Parietal lobe (tissue), 2 donors: ENCODE measurements at places on chromosomes 13 and 19. TPM values are rescaled to one million over a fixed set of nuclear protein-coding genes. Genes with fewer than 3 reads are reported as not detected.

Gene STXBP2
- total RNA-seq: 3.4 TPM

Gene NDUFB7
- total RNA-seq: 130 TPM

Gene NKPD1
- total RNA-seq: 0.63 TPM

Gene PNMA8A
- 46.3 TPM for total RNA-seq

Gene ZNF112
- 30.0 TPM for total RNA-seq

Gene MYH14
- total RNA-seq: 1.6 TPM

Gene FLT3LG
- total RNA-seq: not detected

Gene CEACAM4
- not detected for total RNA-seq

Gene SLITRK6
- 0.94 TPM for total RNA-seq
